ENCODE measurements at places on chromosomes 13 and 19.

DNA sequence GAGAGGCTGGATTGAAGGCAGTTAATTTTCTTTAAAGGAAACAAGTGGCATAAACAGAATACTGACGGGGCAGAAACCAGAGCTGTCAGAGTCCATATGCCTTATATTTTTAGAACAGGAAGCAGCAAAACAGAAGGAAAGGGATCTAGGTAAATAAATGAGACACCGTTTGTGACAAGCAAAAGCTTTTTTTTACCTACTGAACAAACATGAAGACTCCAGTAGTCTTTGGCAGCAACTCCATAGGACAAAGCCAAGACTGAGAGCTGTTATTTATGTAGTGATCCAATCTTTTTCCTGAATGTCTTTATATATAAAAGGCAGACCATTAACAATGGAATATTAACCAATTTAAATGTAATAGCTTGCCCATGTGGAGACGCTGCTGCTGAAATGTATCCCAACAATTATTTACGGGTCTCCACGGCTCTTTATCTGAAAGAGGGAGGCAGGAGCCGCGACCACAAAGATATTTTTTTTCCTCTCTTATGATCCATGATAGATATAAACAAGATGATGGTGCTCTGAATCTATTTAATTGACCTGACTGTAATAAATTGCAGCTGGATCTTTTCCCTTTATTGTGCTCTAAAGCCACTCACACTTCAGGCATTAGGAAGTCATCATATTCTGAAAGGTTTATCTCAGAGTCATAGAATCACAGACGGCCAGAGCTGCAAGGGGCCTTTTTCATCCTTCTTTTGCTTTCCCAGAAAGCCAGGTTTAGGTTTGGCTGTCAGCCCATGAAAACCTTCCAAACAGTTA lies 687.8 kb downstream of the EFNB2 start:
- no peak for DNase-seq

DNA sequence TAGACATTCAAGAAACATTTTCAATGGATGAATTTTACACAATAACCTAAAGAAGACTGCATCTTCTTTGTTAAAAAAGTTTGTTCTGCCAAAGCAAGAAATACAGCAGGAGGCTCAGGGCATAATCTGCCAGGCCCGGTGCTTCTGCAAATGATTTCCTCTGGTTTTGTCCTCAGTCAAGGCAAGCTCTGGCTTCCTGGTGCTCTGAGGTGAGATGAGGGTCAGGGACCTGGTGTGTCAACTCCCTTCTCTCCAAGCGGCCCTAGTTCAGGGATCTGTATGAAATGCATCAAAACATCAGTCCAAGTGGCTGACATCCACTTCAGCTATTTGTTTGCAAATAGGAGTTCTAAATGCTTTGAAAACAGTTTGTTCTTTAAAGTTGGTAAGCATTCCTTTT lies 31.6 kb downstream of the LACC1 start:
- DNase-seq, result no peak

DNA sequence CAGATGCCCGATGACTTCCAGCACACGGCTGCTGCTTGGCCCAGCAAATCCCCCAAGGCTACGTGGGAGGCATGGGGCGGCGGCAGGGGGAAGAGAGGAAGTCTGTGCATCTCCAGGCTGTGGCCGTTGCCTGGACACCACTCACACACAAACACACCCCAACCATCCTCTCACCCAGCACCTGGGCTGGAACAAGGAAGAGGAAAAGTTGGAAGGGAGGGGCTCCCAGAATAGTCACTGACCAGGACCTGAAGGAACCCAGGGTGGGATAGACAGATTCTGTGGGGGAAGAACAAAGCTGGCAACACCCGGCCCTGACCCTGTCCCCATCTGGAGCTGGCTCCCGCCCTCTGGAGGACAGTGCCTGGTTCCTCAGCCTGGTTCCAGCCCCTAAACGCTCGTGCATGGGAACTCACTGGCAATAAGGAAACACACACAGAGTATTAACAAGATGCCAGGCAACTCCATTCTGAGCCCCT lies 11.2 kb downstream of the PPP6R1 start:
- DNase-seq, result no peak

- DNase-seq, result no peak
These were observed 15.2 kb upstream of the SUPT20H start for GRCh38 chr13:37074703-37075102.

DNA sequence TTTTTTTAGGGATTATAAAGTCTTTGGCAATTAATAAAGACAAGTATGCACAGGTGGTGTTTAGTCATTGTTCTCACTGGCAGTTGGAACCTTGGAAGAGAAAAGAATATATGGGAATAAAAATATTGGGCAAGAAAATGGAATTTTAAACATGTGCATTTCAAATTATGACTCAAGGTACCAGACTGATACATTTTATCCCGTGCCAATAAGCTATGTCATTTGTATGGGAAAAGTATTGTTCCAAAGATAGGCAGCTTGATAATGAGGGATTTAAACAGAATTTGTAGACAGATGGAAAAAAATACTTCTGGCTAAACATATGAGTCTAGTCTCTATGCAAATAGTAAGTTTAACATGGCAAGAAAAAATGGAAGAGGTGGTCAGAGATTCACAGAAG lies 169.5 kb upstream of the UFM1 start:
- no peak for DNase-seq

DNA sequence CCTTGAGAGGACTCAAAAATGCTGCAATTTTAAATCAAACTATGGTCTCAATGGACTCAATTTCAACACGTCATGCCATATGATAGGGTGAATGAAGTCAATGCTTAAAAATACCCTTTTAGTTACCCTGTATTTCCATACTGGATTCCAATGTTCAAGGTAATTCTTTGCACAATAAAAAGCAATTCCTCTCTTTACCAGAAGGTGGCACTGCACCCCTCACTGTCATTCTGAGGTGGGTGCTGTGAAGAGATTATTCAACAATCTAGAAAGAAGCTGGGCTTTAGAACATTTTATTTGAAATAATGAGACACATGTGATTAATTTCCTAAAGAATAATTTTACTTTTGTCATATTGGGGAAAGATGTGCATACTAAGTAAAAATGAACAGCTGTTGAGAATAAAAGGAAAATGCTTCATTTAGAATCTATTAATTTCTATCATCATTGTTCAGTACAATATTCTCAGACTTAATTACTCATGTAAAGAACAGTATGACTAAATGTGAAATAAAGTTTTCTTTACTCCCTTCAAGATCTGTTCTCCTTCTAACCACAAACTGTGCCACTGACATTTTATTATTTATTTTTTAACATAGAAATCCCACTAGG lies 789.1 kb downstream of the GPC5 start:
- DNase-seq, result no peak

- DNase-seq, result peak; percentile 86
These were observed 11.0 kb downstream of the MOB3A start for GRCh38 chr19:2084993-2085720.

- no peak for DNase-seq
These were observed 1.8 kb downstream of the ZNF175 start for GRCh38 chr19:51572908-51573307.

DNA sequence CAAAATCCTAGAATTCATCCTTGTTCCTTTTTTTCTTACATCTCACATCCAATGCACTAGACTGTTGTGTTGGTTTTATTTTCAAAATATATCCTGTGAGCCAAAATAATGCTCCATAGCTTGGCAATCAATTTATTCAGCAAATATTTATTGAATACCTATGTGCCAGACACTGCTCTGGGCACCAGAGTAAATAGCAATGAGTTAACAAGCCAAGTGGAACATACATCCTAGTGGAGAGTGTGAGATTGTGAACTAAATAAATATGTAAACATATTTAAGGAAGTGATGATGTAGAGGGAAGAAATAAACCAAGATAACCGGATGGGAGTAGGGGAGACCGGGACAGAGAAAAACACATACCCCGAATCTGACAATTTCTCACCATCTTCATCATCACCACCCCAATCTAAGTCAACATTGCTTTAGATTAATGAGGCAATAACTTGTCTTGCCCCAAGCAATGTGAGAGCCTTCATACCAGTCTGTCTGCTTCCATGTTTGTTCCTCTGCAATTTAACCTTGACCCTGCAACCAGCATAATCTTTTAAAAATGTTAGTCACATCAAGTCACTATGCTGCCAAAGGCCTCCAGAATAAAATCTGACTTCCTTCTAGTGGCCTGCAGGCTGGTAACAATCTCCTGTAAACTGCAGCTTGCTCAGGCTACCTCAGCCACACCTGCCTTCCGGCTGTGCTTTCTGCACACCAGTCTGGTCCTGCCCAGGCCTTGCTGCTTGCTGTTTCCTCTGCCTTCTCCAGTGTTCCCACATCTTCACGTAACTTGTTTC lies 199.2 kb downstream of the DLEU7 start:
- DNase-seq, result no peak

GRCh38 chr19:7549429-7550148 lies 14.1 kb downstream of the PNPLA6 start:
- no peak for DNase-seq

DNA sequence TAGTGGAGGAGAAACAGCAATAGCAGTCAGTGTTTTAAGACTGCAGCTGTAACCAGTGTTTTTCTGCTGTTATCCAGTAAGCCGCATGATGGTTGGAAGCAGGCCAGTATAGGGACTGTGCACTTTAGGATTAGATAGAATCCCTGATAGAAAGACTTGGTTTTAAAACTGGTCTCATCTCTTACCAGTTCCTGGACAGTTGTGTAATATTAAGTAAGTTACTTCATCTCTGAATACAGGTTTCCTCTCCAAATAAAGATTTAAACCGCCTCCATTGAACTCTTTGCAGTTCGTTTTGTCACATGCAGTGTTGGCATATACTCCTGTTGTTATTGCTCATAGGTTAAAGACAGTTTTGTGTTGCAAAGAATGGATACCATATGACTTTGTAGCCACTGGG lies 25.6 kb downstream of the URI1 start:
- DNase-seq, result no peak

DNA sequence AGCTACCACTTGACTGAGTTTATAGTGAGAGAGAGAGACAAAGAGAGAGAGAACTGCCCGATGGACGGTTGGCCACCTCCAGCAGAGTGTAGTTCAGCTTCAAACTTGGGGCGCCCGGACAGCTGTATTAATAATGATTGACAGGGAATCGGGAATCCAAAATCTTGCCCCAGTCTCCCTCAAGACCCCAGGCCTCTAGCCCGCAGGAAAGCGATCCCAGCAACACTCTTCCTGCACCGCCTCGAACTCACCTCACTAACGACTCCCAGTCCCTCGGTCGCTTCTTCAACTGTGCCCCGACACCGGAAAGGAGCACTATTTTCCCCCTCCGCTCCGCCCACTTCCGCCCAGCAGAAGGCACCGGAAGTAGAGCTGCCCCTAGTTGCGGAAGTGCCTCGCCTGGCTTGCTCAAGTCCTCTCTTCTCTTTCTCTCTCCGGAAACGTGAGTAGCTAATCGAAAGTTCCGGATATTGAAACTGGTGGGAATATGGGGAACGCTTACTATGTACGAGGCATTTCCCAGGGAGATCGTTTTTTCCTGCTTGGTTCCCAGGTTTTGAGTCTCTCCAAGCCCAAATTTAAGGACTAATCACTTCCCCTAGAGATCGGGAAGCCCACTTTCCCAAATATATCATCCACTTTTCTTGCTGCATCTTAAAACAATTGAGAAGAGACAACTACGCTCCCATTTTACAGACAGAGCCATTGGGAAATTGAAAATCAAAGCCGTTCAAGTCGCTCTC lies at the start of gene NOSIP:
Gene NOSIP (minus strand): TSS at position 293 of the 743 bp plus-strand sequence. CDS start 19,865 bp downstream, outside the sequence.
- DNase-seq, result peak; percentile 95

- DNase-seq, result no peak
These were observed 1207.8 kb downstream of the EFNB2 start for GRCh38 chr13:105327581-105328126.

- DNase-seq, result no peak
These were observed 25.3 kb downstream of the RAP2A start for GRCh38 chr13:97459215-97459777.

GRCh38 chr19:32692727-32693061 lies 1.1 kb downstream of the NUDT19 start:
- DNase-seq, result no peak

GRCh38 chr13:38849315-38849714 lies 141.3 kb downstream of the STOML3 start:
- no peak for DNase-seq

DNA sequence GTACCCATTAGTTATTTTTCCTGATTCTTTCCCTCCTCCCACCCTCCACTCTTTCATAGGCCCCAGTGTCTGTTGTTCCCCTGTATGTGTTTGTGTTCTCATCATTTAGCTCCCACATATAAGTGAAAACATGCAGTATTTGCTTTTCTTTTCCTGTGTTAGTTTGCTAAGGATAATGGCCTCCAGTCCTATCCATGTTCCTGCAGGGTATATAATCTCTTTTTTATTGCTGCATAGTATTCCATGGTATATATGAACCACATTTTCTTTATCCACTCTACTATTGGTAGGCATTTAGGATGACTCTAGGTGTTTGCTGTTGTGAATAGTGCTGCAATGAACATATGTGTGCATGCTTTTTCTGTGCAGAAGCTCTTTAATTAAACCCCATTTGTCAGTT lies 79.4 kb downstream of the ZMYM2 start:
- DNase-seq, result no peak

DNA sequence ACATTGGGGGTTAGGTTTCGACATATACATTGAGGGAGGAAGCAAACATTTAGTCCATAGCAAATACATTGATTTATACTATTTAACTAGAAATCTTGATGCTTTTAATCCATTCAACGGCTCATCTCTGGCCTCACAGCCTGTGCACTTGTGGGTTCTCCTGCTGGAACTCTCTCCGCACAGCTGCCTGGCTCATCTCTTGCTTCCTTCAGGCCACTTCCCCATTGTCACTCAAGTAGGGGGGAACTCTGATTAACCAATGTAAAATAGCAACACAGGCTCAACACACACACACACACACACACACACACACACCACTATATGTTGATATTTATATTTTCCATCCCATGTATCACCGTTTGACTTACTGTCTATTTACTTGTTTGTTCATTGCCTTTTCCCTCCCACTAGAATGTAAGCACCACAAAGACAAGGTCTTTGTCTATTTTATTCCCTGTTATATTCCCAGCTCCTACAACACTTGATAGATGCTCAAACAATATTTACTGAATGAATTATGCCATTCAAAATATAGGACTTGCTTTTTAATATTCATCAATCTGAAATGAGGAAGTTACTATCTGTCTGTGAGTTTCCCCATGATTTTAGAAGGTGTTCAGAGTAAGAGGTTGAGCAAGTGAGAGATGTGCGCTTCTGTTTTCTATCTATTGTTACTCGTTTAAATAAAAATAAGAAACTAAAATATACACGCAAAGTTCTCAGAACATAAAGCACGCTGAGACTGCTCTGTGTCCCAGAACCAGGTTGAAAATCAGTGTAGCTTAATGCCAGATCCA lies 29.8 kb upstream of the PABPC3 start:
- no peak for DNase-seq

DNA sequence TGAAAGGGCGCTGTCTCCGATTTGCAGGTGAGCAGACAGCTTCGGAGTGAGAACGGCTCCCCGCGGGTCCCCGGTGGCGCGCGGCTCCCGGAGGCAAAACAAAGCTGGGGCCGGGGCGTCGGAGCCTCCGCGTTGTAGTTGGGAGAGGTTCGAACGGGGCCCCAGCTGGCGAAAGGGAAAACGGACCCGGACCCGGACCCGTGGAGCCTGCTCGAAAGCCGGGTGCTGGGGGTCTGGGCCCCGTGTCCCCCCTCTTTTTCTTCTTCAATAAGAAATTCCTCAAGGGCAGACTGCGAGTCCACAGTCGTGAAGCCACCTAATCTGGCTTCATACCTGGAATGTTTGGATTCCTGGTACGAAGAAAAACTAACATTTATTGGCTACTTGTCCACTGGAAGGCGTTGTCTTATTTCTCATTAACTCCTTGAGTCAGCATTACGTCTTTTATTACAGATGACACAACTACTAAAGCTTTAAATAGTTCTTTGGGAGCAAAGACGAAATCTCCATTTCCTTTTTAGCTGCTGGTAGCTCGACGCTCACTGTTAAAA lies 632 bp upstream of the MTIF3 start:
- no peak for DNase-seq

GRCh38 chr13:99847318-99847750 lies 124.2 kb downstream of the ZIC5 start:
- DNase-seq, result no peak
